Activated CD4-positive, alpha-beta memory T cell treated with anti-CD3 and anti-CD28 coated beads for 36 hours (primary cell): ENCODE measurements at places on chromosomes 3 and 15.

DNA sequence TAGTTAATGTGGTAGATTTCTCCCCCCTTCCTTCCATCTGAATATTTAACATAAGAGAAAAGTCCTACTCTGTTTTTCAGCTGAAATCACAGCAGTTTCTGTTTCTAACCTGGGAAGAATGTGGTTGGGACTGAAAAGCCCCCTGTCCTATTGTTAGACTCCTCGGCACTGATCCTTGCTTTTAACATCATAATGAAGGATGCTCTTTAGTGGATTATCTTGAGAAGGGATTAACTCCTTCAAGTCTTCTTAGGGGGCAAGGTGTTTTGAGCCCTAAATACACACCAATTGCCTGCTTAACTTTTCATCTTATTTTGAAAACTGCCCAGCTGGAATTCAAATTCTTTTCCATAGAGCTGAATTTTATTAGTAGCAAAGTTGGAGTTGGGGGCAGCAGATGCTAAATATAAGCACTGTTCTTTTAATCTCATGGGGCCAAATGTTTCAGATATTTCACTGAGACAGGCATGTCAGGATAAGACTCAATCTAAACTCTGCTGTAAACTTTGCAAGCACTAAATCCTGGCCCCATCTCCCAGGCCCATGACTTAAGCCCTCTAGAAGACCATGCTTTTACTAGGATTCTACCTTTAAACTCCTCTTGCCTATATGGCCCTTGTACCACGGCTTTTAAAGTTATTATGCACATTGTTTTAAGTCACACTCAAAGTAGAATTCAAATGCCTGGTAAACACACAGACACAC lies 243.2 kb upstream of the NR2F2 start:
- DNase-seq = no peak
- no peak overlapping the region for H3K27ac ChIP-seq
- no peak overlapping the region for H3K4me3 ChIP-seq

- no peak overlapping the region for H3K27ac ChIP-seq
- peaks cover 5% of the 10 kb centered on the region for H3K27me3 ChIP-seq
- no peak for DNase-seq
- H3K4me3 ChIP-seq = no peak overlapping the region
- H3K36me3 ChIP-seq = no peaks in the 10 kb centered on the region
- peaks cover 9% of the 10 kb centered on the region for H3K4me1 ChIP-seq
Observed at GRCh38 chr3:46508850-46509591, 11.2 kb downstream of the RTP3 start.

DNA sequence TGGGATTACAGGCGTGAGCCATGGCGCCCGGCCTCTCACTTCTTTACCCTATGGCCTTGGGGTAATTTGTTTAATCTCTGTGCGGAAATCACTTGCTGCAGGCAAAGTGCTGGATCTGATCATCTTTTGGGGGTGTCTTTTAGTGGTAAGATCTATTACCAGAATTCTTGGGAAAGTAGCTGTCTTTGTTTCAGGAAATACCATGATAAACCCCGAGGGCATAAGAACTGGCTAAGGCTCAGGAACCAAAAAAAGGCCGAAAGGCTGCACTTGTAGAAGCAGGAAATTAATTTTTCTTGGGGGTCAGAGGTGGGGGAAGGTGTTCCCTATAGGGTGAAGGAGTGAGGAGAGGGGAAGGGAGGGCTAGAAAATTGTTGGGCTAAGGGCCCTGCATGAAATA lies 22.7 kb upstream of the IGF2BP2 start:
- H3K4me3 ChIP-seq = no peak overlapping the region
- no peaks in the 10 kb centered on the region for H3K4me1 ChIP-seq
- H3K27ac ChIP-seq = no peak overlapping the region
- no peak for DNase-seq
- peaks cover 12% of the 10 kb centered on the region for H3K27me3 ChIP-seq

- no peak for DNase-seq
- no peaks in the 10 kb centered on the region for H3K4me1 ChIP-seq
- H3K36me3 ChIP-seq = no peaks in the 10 kb centered on the region
- H3K27ac ChIP-seq = no peak overlapping the region
- H3K4me3 ChIP-seq = no peak overlapping the region
Observed at GRCh38 chr15:39555885-39556284, 25.0 kb upstream of the THBS1 start.
